NCI-H460 (cell line): ENCODE measurements at places on chromosomes 5 and 9.

DNA sequence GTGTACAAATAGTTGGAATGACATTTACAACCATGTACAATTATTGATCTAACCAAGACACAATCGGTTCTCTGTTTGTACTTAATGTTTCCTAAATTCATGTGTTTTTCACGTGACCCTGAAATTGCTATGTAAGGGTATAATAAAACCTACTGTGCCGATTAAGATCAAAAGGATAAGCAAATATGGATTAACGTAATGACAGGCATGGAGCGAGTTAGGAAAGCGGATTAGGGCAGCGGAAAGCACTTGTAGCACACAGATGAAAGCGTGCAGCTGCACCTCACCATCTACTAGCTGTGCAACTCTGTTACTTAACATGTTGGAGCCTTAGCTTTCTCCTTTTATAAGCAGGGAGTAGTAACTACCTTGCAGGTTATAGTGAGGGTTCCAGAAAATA lies 38.3 kb upstream of the ZFYVE16 start:
- DNase-seq: no peak

GRCh38 chr5:84445049-84445685 lies 60.5 kb upstream of the EDIL3 start:
- no peak for DNase-seq

DNA sequence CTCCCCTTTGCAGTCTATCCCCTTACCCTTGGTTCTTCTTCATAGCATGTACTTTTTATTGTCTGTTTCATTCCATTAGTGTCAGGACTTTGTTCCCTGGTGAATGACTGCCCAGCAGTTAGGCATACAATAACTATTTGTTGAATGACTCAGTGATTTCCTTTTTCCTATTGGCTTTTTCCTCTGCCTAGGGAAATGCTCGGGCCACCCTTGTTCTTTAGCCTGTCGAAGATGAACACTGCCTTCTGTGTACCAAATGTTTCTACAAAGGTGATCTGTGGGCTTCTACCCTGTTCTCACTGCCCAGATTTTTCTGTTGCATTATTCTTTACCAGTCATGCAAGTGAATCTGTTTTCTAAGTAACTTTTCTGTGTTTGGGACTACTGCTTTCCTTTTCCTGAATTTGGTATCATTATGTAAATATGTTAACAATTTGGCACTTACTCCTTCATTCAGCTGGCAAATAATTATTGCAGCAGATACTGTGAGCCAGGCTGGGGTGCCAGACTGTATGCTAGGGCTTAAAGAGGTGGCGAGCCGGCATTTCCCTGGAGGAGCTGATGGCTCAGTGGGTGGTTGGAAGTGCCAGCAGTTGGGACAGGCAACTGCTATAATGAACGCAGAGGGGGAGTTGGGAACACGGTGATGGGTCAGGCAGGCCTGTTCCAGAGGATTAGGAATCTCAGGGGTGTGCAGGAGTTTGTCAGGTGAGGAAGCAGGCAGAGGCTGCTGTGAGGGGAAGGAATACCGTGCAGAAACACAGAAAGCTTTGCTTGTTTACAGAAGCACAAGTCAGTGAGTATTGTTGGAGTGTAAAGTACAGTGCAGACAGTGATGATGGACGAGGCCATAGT lies 30.6 kb downstream of the KDM4C start:
- peak; percentile 33 for DNase-seq

GRCh38 chr9:114662081-114662989 lies 4.7 kb upstream of the TEX53 start:
- peak; percentile 52 for DNase-seq

DNA sequence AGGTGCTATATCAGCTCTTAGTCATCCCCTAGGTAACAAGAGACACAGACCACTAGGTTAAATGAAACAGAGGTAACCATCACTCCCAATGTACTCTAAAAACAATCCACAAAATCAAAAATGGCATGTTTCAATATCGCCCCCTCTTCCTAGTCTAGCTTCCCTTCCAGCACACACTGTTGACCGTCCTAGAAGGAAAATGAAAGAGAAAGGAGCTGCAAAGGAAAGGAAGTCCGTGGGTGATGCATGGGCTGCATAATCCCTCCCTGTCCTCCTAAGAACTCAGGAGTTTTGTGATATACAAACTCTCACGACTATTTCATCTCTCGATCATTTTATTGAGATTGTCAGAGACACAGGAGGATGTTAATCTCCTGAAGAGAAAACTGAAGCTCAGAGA lies 101.6 kb downstream of the RFK start:
- no peak for DNase-seq

GRCh38 chr9:79087133-79087532 lies 484.6 kb upstream of the TLE4 start:
- no peak for DNase-seq

DNA sequence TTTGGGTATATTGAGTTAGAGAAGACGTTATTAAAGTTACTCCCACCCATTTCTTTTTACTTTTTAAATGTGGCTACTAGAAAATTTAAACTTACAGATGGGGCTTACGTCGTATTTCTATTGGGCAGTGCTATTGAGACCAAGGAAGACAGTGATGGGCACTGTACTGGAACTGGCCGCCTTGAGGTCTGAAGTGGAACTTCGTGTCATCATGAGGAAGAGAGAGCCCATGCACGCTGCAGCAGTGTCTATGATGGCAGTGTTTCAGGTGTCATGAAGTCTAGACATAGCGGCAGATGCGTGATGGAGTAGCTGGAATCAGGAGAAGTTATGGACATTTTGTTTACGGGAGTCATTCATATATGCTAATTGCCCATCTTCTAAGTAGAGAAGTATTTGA lies 143.7 kb downstream of the LRRC70 start:
- no peak for DNase-seq

DNA sequence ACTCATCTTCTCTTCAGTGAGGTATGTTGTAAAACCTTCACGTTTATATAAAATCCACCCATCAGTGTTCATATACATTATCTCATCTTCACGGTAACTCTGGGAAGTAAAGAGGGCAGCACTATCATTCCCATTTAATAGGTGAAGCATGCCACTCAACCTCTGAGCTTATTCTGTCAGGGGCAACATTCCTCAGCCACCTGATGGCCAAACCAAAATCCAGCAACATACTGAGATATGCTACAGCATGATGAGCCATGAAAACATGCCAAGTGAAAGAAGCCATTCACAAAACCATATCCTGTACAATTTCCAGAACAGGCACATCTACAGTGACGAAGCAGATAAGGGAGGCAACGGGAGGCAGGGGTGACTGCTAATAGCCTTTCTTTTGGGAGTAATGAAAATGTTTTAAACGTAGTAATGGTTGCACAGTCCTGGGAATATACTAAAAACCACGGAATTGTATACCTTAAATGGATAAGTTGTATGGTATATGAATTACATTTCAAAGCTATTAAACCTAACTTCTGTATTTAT lies 167.4 kb downstream of the TSSK1B start:
- DNase-seq: no peak

DNA sequence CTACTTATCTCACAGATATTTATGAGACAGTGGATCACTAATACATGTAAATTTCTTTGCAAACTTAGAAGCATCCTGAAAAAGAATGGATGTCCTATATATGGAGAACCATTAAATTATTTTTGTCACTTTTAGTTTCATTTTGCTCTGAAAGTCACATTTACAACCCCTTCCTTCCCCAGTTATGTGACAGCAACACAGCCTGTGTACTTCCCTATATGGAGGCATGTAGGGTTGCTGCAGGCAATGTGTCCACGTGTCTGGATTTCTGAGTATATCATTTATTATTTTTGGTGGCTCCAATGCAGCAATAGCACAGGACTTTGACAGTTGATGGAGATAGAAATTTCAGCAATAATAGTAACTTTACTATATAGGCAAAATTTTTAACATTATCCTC lies 156.4 kb downstream of the ST8SIA4 start:
- DNase-seq: no peak

- peak; percentile 30 for DNase-seq
Measured at GRCh38 chr5:142726188-142726731, 40.4 kb upstream of the FGF1 start.

DNA sequence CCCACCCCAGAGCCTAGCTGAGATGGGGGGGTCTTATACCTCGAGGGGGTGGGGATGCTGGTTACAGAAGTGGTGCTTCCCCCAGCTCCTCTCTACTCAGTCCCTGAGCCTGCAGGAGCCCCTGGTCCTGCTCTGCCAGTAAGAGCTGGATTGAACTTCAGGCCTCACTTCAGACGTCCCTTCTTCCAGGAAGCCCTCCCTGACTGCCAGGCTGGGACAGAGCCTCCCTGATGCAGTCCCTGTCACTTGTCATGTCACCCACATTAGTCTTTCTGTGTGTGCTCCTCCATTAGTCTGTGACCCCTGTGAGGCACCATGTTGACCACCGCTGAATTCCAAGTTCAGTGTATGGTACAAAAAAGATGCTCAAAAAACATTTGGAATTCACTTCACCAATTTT lies 78.7 kb upstream of the ASS1 start:
- no peak for DNase-seq

GRCh38 chr5:65674749-65675148 lies 47.2 kb downstream of the SGTB start:
- DNase-seq: no peak

DNA sequence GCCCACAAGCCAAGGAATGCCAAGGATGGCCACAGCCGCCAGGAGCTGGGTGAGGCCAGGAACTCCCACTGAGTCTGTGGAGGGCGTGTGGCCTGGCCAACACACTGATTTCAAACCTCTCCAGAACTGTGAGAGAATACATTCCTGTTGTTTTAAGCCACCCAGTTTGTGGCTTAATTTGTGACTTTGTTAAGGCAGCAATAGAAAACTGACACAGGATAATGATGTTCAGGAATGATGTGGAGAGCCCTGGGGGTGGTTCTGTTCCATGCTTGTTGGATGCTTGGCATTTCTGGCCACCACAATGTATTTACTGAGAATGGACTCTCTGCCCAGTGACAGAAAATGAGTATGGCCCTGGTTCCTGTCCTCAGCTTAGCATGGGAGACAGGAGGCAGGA lies 82.8 kb downstream of the DAP start:
- no peak for DNase-seq

DNA sequence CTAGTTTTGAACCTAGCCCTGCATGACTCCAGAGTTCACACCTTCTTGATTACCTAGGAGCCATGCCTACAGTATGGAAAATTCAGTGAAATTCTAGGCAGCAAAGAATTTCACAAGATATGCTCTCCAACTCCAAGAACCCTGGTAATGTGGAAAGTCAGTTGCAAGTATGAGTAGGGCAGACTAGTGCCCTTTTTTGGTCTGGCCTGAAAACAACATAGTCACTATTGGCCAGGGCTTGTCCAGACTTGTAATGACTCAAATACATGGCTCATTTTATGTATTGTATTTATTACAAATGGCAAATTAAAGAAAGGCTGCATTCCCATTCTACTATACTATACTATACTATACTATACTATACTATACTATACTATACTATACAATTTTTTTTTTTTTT lies 160.4 kb downstream of the ESM1 start:
- no peak for DNase-seq

GRCh38 chr5:143056339-143056704 lies 286.1 kb downstream of the ARHGAP26 start:
- DNase-seq: no peak

- DNase-seq: no peak
Measured at GRCh38 chr5:90955001-90955635, 396.5 kb downstream of the ADGRV1 start.

DNA sequence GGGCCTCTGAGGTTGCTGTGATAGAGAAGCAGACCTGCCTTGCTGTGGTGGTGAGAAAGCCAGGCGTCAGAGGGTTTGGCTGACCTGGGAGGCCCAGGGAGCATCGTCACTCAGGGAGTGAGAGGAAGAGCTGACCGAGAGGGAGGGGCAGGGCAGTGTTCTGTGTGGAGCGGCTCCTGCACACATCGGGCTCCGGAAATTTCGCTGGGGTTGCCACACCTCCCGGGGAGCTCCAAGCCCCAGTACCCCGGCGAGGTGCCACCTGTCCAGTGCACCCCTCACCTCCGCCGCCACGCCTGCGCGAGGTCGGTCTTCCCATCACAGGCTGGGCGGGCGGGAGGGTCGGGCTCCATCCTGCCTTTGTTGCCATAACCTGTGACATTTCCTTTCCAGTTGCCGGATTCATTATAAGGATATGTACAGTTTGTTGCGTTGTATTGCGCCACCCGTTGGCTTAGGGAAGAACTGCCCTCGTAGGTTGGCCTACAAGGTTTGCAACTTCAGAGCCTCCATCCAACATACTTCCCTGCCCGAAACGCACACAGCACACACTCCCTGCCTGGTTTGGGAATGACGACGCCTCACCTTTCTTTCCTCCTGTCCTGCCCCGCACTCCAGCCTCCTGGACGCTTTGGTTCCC lies 223.2 kb downstream of the CACNA1B start:
- no peak for DNase-seq

GRCh38 chr5:173675287-173675996 lies 59.0 kb upstream of the BOD1 start:
- no peak for DNase-seq

DNA sequence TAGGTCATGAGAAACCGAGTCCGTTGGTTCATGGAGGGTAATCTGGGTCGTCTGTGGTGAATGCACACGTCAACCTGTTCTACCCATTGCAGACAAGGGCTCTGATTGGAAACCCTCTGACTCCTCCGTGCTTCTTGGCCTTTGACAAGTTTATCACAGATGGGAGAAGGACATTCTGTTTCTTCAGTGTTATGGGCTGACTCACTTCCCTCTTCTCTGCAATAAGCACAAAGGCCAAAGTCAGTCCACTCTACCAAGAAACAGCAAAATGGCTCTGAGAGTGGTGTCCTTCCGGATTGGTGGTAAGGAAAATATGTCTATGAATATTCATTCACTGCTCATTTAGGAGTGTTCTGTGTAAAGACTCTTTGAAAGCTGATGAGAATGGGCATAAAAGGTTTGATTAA lies 89.3 kb downstream of the FEM1C start:
- DNase-seq: no peak

DNA sequence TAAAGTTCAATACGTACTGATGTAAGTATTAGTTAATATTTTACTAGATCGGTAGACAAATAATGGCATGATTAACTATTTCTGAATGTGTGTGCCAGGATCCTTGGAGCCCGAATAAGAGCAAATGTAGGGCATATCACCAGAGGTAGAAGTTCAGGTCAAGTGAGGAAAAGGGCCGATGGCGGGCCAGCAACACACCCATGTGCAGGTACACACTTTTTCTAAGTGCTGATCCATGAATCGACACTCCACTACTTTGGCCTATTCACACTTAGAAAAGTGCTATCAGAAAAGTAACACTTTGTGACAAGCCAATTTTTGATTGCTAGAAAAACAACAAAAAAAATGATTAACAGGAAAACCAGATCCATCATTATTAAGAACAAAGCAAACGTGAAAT lies 150.3 kb downstream of the AUH start:
- no peak for DNase-seq

GRCh38 chr9:27126670-27127069 lies 17.6 kb downstream of the TEK start:
- no peak for DNase-seq

DNA sequence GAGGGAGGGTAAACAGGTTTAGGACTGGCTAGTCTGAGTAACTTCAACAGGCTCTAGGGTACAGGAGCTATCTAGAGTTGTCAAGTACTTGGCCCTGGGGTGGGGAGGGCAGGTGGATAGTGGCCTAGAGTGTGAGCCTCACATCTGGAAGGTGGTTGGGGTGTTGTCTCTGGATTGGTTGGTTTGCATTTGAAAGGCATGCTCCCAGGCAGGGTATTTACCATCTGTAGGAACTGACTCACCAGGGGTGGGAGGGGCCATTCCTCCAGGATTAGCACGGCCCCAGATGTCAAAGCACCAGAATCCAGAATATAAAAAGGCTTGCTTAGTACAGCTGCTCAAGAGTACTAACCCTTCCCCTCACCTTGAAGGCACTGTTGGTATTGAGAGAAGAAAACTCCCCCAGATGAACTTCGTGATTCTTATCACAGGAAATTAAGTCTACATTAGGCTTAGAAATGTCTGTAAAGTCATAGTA lies 193.3 kb downstream of the NTRK2 start:
- DNase-seq: no peak
